ENCODE measurements at places on chromosomes 7 and 10.
A peak's percentile ranks its signal among the peaks of the same experiment; 100 is the strongest.

- peak; percentile 35 for DNase-seq
Observed at GRCh38 chr10:91901784-91902677, 7.3 kb downstream of the FGFBP3 start.

DNA sequence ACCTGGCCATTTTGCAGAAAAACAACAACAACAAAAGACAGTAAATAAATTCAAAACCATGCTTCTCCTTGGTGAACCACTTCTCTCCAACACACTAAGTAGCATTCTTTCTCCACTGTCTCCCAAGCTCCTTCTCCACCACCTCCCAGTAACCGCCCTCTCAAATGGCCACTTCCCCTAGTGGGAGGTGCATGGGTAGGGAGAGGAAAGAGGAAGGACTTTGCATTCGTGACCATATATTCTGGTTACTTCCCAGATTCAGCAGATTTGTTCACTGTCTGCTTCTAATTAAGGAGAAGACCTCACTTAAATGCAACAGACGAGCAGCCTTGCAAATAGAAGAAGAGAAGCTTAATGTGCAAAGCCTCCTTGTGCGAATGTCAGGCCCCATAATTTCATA lies 166.8 kb downstream of the SORCS1 start:
- DNase-seq: no peak

GRCh38 chr7:103929901-103930311 lies 59.6 kb downstream of the RELN start:
- no peak for DNase-seq

- DNase-seq: no peak
Observed at GRCh38 chr10:23344241-23344841, at the start of gene C10orf67. Gene C10orf67 (minus strand): TSS chr10:23344797. CDS start chr10:23344774, 23 bp downstream.

DNA sequence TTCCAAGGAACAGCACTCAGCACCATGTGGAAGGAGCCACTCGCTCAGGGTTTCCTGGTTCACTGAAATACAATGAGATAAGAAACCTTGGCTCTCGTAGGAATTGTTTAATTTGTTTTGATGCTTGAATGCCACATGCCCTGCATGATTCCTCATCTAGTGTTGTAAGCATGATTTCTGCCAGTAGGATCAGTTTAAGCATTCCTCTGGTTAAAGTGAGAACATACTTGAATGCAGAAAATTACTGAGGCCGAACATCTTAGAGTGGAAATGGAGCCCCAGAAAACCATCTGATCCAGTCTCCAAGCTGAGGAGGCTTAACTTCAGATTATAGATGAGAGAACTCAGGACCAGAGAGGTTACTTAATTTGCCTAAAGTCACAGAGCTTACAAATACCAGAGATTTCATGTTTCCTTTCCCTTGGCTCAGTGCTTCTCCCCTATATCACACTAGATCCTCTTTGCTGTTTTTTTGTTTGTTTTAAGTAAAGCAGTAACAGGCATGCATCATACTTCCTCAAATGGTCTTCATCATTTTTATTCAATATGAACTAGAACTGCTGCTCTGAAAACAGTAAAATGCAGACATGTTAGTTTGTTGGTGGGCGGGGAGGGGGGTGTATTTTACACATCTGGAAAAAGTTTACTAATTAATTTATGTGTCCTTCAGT lies 125.1 kb downstream of the ADAM12 start:
- DNase-seq: no peak

DNA sequence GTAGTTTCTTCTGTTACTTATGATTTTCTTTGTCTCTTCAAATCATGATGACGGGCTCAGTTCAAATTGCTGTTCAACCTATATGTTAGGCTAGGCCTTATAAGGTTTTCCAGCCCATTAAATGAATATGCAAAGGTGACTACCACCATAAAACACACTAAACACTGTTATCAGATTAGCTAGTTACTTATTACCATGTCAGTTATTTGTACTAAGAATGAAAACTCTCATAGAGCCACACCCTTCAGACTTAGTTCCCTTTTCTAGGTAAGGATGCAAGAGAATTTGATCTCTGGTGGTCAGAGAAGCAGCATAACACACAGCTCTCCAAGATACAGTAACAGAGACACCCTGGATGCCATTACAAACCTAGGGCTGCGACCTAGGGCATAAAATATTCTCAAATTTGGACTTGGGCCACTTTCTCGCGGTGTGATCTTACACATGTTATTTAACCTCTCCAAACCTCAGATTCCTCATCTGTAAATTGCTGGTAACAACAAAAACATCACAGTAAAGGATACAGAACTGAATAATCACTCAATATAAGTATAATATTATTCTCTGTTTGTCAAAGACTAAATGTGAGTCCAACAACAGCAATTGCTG lies 35.6 kb downstream of the ANKMY2 start:
- DNase-seq: no peak

- no peak for DNase-seq
Observed at GRCh38 chr7:128831178-128831993, 1.2 kb downstream of the FLNC start.

Data from KG1 (cell line).